ENCODE measurements at places on chromosomes 3 and 15.

- H3K27ac ChIP-seq: no peak overlapping the region
- peaks cover 2% of the 10 kb centered on the region for H3K4me1 ChIP-seq
- DNase-seq: no peak
- H3K27me3 ChIP-seq: no peaks in the 10 kb centered on the region
- no peak overlapping the region for H3K4me3 ChIP-seq
Observed at GRCh38 chr3:178703268-178703975, 167.2 kb downstream of the KCNMB2 start.

GRCh38 chr3:43104660-43105595 is 951 bp downstream of the POMGNT2 start:
- H3K4me1 ChIP-seq: peaks cover 15% of the 10 kb centered on the region
- DNase-seq: peak; percentile 27
- H3K27ac ChIP-seq: no peak overlapping the region
- peak overlapping the region; percentile 72 for H3K4me3 ChIP-seq

DNA sequence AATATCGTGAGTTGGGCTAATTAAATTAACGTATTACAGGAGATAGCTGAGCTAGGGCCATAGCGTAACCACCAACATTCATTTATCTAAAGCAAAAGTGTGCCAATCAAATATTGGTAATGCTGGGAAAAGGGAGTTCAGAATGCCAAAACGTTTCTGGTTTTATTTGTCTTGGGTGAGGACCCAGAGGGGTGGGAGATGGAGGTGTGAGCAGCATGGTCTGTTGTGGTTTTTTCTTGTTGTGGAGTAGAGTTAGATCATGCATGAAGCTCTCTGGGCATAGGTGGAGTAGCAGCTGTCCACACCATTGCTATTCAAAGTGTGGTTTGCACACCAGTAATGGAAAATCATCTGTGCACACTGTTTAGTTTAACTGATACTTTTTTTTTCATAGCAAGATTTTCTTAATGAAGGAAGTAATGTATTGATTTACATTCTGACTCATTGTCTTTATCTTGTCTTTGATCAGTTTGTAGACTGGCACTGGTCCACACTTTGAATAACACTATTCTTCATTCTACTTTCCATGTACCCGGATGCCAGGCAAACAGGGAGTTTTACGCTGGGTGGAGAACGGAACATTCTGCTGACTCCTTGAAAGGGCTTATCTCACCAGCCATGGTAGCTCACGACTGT is 50.8 kb upstream of the CRTC3 start:
- no peak overlapping the region for H3K27ac ChIP-seq
- H3K27me3 ChIP-seq: no peaks in the 10 kb centered on the region
- peaks cover 45% of the 10 kb centered on the region for H3K4me1 ChIP-seq

GRCh38 chr3:112582244-112582874 is 20.5 kb downstream of the SLC35A5 start:
- peak; percentile 63 for DNase-seq
- H3K4me1 ChIP-seq: peaks cover under 1% of the 10 kb centered on the region
- no peak overlapping the region for H3K4me3 ChIP-seq
- no peaks in the 10 kb centered on the region for H3K27me3 ChIP-seq
- no peak overlapping the region for H3K27ac ChIP-seq
- peaks cover 23% of the 10 kb centered on the region for H3K36me3 ChIP-seq

GRCh38 chr15:64562003-64562640 is 101.7 kb downstream of the ZNF609 start:
- DNase-seq: no peak
- no peak overlapping the region for H3K4me3 ChIP-seq
- H3K36me3 ChIP-seq: peaks cover 23% of the 10 kb centered on the region
- no peaks in the 10 kb centered on the region for H3K27me3 ChIP-seq
- no peak overlapping the region for H3K27ac ChIP-seq

DNA sequence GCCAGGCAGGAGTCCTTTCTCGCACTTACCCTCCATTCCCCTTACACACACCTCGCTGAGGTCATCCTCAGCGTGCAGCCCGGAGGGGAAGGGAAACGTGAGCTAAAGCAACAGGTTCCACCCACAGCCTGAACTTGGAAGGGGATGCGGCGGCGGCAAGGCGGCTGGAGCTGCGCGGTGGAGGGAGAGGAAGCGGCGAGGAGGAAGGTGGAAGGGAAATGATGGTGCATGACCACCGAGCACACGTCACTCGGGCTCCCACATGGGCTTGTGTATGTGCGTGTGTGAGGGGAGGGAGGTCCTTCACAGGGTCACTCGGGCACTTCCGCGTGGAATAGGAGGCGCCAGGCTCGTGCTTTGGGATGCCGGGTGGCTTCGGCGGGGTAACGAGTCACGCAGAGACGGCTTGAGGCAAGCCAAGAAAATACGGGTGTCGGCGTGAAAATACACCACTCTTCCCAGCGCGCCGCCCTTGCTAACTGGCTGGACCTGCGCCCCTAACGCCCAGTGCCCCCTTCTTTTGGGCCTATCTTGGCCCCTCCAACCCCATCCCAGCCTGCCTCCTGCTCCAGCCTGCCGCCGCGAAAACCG is 225.5 kb upstream of the IL12A start:
- peaks cover 48% of the 10 kb centered on the region for H3K27me3 ChIP-seq
- peaks cover 14% of the 10 kb centered on the region for H3K4me1 ChIP-seq
- peak; percentile 67 for DNase-seq
- peak overlapping the region; percentile 79 for H3K27ac ChIP-seq

- H3K36me3 ChIP-seq: no peaks in the 10 kb centered on the region
- DNase-seq: no peak
- H3K4me3 ChIP-seq: no peak overlapping the region
- H3K27ac ChIP-seq: no peak overlapping the region
Observed at GRCh38 chr3:30167541-30168011, 438.8 kb upstream of the TGFBR2 start.

DNA sequence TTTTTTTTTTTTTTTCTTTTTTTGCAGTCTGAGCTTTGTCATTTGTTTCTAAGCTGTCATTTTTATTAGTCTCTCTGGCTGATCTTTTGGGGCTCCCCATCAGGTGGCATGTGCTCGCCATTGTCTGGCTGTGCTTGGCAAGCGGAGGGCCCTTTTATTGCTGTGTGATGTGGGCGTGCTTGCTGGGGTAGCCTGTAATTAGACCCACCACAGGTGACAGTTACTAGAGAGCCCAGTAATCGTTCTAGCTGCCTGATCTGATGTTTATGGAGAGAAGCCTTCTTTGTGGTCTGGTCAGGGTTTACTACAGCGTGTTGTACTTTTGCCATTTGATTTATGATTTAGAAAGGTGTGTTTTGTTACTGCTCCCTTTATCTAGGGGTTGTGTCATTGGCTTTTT is 179.9 kb downstream of the MCTP2 start:
- peak overlapping the region; percentile 12 for H3K27ac ChIP-seq
- no peaks in the 10 kb centered on the region for H3K36me3 ChIP-seq
- H3K4me1 ChIP-seq: no peaks in the 10 kb centered on the region
- no peak overlapping the region for H3K4me3 ChIP-seq

Data from activated CD8-positive, alpha-beta T cell treated with anti-CD3 and anti-CD28 coated beads, Interleukin-2, amount 10 ng/mL, durations not matched to agents 7 days and 5 days (primary cell).